Motor neuron (in vitro differentiated cells): ENCODE measurements at places on chromosomes 16 and 17. TPM values are rescaled to one million over a fixed set of nuclear protein-coding genes. Genes with fewer than 3 reads are reported as not detected.

CACNG4 gene
- total RNA-seq: 0.63 and 0.75 TPM in 2 replicates

SLC22A31 gene
- total RNA-seq: 0.64 and 0.71 TPM in 2 replicates

KLHL10 gene
- 0.42 and 0.49 TPM in 2 replicates for total RNA-seq

DNA sequence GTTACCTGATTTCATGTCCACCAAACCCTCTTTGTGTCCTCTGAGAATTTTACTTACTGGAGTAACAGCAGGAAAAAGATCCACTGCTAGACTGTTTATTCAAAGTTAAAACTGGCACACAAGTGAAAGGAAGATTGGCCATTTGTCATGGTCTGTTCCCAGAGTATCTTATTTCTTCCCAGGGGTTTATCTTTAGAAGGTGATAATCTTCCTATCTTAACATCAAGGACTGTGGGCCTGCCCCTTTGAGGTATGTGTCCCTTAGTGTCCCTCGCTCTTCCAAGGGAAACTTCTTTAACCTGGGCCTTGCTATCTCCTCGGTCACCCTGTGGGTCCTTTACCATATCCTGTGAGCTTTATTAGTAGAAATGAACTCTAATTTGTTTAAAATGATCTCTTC lies 49.7 kb downstream of the ARHGAP44 start:
- no peak for ATAC-seq
